ENCODE measurements at places on chromosomes 5 and 9. TPM values are rescaled to one million over a fixed set of nuclear protein-coding genes. Genes with fewer than 3 reads are reported as not detected.
A peak's percentile ranks its signal among the peaks of the same experiment; 100 is the strongest.

The CDC20B gene
- total RNA-seq: not detected

The IFNE gene
- total RNA-seq: not detected

The HMCN2 gene
- 5.3 TPM for total RNA-seq

GRCh38 chr9:69943148-69943806, 100.4 kb upstream of the MAMDC2 start:
- no peak for DNase-seq

The GPR151 gene
- total RNA-seq: not detected

- peak; percentile 90 for DNase-seq
Measured at GRCh38 chr5:172110921-172111851, 76.8 kb downstream of the STK10 start.

DNA sequence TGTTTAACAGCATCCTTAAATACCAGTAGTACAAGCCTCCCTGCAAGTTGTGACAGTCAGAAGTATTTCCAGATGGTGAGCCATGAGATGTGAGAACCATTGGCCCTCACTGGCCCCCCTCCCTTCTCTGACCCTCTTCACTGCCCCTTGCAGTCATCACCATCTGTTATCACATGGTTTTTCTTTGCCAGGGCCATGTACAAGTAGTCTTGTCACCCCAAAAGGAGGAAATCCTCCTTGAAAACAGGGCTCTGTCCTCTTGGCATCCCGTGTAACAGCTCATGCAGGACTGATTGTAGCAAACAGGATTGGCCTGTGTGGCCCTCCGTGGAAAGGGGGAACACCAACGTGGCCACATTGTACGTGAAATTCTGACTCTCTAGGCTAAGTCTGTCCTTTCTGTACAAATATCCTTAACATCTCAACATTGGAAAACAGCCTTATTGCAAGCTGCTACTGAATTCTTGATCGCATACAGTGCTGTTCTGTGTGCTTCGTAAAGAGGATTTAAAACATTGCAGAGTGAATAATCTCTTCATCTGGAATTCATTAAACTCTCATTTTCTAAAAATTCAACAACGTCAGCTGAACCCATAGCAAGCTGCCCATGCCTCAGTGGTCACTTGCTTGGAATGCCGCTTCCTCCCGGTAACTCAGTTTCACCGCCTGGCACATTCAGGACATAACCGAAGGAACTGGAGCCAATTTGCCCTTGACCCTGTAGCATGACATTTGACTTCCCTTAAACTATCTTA, 171.7 kb downstream of the ATPSCKMT start:
- DNase-seq: no peak

The SMIM32 gene
- not detected for total RNA-seq

The TAS2R1 gene
- total RNA-seq: not detected

GRCh38 chr5:77319117-77319804, 108.8 kb downstream of the PDE8B start:
- DNase-seq: no peak

- no peak for DNase-seq
Measured at GRCh38 chr9:7871977-7872730, 72.6 kb upstream of the DMAC1 start.

DNA sequence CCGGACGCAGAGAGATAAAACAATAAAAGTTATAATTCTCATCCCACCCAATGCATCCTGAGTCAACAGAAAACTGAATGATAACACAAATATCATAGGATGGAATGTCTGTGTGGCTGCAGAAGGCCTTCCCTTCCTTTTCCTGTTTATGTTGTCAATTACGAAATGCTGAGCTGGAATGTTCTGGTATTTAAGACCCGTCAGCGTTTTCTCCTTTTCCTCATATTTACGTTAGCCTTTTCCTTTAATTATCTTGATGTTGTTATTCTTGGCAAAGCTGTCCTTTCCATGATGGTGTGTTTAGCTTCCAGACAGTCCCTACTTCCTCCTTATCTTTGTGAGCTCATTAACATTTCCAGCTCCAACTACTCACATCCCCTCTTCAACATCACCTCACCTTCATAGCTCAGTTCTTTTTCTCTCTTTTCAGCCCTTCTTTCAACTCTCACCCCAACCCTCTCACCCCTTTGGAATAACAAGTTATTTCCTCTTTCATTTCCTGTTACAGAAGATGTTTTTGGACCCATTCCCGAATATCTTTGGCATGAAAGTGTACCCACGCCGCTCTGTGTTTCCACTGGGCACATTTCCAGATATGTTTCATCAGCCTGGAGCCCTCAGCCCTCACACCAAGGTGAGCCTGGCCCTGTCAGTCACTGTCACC, 221.6 kb downstream of the NR2F1-AS1 start:
- DNase-seq: no peak

DNA sequence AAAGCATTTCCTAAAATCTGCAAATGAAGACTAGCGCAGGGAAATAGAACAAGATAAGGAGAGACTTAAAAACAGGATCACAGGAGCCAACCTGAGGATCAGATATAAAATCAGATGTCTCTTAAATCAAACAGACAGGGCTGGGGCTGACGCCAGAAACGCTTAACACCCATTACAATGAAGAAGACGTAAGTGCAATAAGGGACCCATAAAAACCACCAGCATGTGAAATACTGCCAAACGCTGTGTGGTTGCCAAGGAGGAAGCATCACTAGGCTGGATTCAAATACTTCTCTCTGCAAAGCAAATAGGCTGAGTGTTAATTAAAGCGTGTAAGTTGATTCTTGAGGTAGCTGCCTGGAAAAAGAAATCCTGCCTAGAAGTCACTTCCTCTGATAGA, 74.4 kb upstream of the ATP10B start:
- DNase-seq: no peak

The ADAM19 gene
- total RNA-seq: 97.1 TPM

- DNase-seq: no peak
Measured at GRCh38 chr5:75654693-75655295, 43.5 kb downstream of the ANKDD1B start.

DNA sequence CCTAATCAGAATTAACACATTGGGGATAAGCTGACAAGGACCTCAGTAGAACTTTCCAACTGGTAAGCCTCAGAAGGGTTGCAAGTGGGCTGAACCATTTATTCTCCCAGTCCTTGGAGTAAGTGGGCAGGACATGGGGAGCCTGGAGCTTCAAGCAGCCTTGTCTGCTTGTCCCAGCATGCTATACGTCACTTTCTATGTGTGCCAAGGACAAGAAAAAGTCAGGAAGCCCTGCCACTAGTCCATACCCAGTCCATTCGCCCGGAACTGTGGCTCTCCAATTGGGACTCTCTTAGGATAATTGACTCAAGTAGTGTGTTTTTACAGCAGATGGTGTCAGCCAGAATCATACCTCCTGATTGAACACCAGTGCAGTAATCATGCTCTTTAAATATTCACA, 62.6 kb upstream of the FRRS1L start:
- DNase-seq: no peak

DNA sequence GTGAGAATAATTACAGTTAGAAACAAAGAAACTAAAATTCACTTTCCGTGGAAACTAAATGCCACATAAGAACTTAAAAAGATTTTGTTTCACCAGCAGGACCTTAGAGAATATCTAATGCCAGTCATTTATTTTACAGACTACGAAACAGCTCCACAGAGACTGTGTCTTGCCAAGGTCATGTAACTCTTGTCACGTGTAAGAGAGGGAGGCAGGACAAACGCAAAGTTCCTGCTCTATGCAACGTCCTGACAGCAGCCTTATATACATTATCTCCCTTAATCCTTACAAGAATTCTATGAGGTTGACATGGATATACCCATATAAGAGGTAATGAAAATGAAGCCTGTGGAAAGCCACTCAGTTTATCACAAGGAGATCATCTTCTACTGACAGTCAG, 39.4 kb downstream of the CTNNAL1 start:
- no peak for DNase-seq

GRCh38 chr9:7121055-7121454, 363.3 kb downstream of the KDM4C start:
- DNase-seq: no peak

The AJM1 gene
- total RNA-seq: 8.6 TPM

The CAMK4 gene
- total RNA-seq: 0.48 TPM

The TSSK1B gene
- 0.08 TPM for total RNA-seq

DNA sequence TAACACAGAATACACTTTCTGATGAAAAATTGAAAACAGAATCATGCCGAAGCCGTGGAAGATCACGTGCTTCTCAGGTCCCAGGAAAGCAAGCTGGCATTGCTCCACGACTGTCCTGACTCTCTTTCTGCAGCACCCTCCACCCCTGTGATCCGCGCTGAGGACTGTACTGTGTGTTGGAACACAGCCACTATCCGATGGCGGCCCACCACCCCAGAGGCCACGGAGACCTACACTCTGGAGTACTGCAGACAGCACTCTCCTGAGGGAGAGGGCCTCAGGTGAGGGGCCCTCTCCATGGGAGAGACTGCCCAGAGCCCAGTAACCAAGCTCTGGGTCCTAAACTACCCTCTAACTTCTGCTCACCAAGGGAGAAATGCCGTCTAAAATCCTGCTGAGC, 73.3 kb downstream of the CMYA5 start:
- no peak for DNase-seq

- no peak for DNase-seq
Measured at GRCh38 chr5:51466214-51466613, 83.0 kb downstream of the ISL1 start.

DNA sequence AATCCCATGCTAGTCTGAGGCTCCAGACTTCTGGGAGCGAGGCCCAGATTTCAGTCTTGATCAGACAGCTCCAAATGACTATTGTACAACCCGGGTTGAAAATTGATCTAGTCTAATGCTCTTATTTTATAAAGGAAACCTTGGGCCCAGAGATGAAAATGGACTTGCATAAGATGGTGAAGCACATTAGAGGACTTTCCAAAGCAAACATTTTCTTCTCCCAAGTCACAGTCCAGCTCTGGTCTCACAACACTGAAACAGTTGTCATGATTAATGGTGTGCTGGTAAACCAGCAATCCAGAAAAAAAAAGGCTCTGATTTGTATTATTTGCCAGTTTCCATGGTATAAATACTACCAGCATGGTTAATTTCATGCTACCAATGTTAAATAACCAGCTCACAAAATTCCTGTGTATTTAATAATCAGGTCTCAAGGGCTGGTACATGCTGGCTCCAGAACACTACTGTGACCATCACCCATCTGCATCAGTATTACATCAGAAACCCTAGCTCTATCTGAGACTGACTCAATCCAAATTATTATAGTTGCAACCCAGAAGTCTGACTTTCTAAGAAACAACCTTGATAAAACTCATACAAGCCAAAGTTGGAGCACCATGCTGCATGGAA, 32.5 kb upstream of the ABLIM3 start:
- no peak for DNase-seq

The FAM169A gene
- 6.5 TPM for total RNA-seq

The SOHLH1 gene
- not detected for total RNA-seq

GRCh38 chr5:68299575-68299974, 84.0 kb downstream of the PIK3R1 start:
- DNase-seq: no peak

The LHX3 gene
- total RNA-seq: not detected

The EXOSC2 gene
- 12.7 TPM for total RNA-seq

The GFPT2 gene
- total RNA-seq: 12.9 TPM

The NR2F1 gene
- 0.73 TPM for total RNA-seq

DNA sequence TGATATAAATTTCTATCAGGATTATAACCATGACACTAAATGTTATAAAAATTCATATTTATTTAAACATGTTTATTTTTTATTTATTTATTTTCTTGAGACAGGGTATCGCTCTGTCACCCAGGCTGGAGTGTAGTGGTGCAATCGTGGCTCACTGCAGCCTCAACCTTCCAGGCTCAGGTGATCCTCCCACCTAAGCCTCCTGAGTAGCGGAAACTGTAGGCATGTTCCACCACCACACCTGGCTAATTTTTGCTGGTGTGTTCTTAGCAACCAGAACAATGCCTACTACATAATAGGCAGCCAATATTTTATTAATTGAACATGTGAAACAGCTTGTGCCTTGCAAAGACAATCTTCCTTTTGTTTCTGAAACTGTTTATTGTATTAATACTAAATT, 6.5 kb upstream of the PTBP3 start:
- DNase-seq: no peak

The SLC27A6 gene
- 64.4 TPM for total RNA-seq

The HACD4 gene
- 0.65 TPM for total RNA-seq

The SMIM33 gene
- not detected for total RNA-seq

The KCNV2 gene
- total RNA-seq: not detected

GRCh38 chr9:131885144-131885609, 145.3 kb upstream of the RAPGEF1 start:
- peak; percentile 63 for DNase-seq

GRCh38 chr5:34015120-34015822, 7.4 kb upstream of the AMACR start:
- DNase-seq: no peak

The RHOBTB3 gene
- total RNA-seq: 79.0 TPM

The PIK3R1 gene
- total RNA-seq: 166 TPM

DNA sequence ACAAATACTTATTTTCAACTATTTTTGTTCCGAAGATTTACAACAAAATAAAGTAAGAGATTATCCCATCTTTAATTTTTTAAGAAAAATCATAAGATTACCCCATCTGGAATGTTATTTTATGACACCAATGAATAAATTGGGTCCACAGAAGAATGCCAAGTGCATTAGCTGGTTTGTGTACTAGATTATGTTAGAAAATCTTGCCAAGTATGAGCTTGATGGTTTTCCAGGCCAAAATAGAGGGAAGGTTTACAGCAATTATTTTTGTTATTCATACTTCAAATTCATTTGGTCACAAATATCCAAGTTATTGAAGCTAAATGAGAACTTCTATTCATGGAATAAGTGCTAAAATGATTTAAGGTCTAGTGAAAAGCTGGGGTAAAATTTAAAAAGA, 109.4 kb upstream of the DMRTA1 start:
- no peak for DNase-seq

GRCh38 chr9:89743216-89743572, 138.4 kb downstream of the GADD45G start:
- DNase-seq: no peak

DNA sequence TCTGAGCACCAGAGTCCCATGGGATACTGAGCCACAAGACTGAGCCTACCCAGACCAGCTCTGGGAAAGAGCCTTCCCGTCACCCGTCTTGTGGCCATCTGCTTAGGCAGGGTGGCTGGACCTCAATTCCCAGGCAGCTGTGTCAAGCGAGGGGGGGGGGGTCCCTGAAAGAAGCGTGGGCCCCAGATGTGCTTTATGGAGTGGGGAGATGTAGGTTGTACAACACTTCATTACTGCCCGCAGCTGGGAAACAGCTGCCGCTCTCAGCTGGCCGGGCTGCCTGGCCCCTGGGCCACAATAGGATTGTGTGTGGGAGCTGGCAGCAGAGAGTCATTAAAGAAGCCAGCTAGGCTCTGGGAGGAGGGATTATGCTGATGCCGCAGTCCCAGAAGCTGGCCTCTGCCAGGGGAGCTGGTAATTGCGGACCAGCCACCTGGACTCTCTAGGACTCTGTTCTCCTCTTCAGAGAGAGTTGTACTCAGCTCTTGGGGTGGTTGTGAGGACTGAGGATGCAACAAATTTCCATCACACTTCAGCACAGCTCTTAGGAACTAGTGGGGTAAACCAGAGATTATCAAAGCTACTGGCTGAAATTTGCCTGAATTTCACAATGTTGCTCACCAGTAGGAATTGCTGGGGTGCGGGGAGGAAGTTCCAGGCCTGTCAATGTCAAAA, 145.4 kb downstream of the GADD45G start:
- DNase-seq: no peak

GRCh38 chr9:133163504-133164172, at the start of gene GBGT1:
Gene GBGT1, minus strand, starts transcription at chr9:133163914. Its CDS starts 1,502 bp downstream, at chr9:133162412.
- DNase-seq: peak; percentile 91

All from cardiac septum (tissue), 1 donor.